Pulmonary artery endothelial cell (primary cell): ENCODE measurements at places on chromosomes 13 and 19.

DNA sequence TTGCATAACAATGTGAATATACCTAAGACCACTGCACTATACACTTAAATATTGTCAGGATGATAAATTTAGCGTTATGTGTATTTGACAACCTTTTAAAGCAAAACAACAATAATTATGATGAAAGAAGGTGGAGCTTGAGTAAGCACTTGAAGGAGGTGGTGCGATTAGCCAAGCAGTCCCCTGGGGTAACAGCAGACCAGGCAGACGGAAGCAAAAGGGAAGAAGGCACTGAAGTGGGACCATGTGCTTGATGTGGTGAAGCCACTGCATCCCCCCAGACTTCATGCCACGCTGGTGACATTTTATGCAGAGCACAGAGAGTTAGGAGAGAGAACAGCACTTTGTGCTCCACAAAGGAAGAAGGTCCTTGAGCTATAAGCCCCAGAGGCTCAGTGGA, 58.3 kb upstream of the ZNF507 start:
- DNase-seq = no peak

GRCh38 chr19:33368074-33368864, 5.2 kb upstream of the CEBPG start:
- no peak for DNase-seq

DNA sequence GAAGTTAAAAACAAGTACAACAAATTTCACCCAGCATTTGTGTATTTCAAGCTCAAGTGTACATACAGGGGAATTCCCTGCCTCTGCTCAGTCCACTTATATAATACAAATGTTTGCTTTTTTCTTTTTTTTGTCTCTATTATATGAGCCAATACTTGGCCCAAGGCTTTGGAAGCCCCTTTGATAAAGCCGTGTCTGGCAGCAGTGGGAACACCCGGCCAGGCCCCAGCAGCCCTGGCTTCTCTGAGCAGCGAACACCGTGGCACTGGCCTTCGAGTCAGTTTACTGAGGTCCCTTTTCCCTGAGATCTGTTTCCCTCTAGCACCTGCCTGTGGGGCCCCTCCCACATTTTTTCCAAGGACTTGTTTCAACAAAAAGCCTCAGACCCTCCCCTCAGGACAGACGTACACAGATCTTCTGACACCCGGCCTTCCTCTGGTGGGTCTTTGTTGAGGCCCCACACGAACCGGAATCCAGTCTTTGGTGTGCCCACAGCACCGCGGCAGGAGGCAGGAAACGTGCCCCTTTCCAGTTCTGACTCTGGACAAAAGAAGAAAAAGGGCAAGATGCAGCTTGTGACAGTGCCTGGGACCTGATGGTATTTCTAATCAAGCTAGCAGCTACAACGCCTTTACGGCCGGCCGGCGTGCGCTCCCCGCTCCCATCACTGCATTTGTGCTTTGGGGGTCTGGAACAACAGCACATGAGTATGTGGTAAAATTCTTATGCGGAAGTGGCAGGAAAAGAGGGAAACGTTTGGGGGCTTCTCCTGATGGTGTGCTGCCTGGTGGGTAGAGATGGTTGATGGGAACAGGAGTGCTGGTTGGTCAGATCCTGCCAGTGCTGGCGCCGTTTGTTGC, 13.8 kb downstream of the SIPA1L3 start:
- DNase-seq = no peak

- no peak for DNase-seq
Measured at GRCh38 chr19:11422163-11423065, 3.3 kb upstream of the RGL3 start.

DNA sequence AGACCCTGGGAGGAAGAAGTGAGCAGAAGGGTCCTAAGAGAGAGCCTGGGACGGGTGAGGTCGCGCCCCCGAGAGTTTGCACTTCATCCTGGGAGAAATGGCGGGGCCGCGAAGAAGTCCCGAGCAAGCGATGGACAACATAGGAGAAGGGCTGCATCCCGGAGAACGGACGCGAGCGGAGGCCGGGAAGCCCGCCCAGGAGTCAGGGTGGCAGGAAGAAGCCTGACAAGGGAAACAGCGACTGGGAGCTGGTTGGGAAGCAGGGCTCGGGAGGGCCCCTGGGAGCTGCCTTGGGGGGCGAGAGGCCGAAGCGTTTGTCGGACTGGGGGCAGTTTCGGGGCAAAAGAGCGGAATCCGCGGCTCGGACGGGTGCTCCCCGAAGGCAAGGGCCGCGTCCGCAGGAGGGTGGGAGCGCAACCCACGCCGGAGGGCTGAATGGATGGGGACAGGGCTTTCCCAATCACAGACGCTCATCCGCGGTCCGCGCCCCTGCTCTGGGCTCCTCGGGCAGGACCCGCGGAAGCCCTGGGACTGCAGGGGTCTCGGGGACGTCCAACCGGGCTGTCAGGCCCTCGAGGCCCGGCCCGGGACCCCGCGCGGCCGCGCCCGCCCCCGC, 469 bp downstream of the ABHD17A start:
- no peak for DNase-seq

DNA sequence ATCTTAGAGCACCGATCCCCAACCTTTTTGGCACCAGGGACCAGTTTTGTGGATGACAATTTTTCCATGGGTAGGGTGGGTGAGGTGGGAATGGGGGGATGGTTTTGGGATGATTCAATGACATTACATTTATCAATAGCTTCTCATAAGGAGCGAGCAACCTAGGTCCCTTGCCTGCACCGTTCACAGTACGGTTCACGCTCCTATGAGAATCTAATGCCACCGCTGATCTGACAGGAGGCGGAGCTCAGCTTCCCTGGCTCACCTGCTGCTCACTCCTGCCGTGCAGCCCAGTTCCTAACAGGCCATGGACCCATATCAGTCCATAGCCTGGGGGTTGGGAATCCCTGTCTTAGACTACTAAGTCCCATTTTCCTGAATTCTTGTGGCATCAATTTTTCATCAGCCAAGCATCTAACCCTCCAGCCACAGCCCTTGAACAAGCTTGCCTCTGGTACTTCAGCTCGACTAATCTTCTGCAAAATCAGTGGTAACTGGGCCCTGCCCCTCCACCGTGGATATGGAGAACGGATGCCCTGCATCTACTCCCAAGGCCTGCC, 37.0 kb upstream of the MAP3K10 start:
- DNase-seq = no peak

DNA sequence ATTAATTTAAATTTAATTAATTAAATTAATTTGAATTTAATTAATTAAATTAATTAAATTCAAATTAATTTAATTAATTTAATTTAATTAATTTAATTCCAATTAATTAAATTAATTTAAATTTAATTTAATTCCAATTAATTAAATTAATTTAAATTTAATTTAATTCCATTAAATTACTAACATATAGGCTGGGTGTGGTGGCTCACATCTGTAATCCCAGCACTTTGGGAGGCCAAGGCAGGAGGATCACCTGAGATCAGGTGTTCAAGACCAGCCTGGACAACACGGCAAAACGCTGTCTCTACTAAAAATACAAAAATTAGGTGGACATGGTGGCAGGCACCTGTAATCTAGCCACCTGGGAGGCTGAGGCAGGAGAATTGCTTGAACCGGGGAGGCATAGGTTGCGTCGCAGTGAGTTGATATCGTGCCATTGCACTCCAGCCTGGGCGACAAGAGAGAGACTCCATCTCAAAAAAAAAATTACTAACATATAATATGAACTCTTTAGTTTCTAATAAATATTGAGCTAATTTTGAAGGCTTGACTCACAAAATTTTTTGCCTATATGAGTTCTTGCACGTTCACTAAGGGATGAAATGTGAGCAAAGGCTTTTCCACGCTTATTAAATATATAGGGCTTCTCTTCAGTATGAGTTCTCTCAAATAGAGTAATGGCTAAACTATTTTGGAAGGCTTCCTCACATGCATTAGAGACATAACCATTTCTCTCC, 9.0 kb upstream of the USP29 start:
- no peak for DNase-seq

DNA sequence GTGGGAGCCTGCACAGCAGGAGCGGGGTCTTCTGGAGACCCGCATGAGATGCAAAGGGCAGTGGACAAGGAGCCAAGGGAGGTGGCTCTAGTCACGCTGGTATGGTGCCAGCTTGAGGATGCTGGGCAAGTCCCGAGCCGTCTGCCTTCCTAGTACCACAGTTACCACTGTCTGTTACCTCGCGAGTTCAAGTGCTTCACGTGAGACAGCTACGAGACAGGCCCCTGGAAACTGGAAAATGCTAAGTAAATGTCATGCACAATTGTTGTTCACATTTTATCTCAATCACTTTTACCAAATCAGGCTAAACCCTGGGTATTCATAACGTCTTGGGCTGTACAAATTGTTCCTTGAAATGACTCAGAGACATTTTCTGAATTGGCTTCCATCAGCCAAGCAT, 155.7 kb downstream of the TNFRSF19 start:
- no peak for DNase-seq
